ENCODE measurements at places on chromosomes 7 and 10. TPM values are rescaled to one million over a fixed set of nuclear protein-coding genes. Genes with fewer than 3 reads are reported as not detected.

DNA sequence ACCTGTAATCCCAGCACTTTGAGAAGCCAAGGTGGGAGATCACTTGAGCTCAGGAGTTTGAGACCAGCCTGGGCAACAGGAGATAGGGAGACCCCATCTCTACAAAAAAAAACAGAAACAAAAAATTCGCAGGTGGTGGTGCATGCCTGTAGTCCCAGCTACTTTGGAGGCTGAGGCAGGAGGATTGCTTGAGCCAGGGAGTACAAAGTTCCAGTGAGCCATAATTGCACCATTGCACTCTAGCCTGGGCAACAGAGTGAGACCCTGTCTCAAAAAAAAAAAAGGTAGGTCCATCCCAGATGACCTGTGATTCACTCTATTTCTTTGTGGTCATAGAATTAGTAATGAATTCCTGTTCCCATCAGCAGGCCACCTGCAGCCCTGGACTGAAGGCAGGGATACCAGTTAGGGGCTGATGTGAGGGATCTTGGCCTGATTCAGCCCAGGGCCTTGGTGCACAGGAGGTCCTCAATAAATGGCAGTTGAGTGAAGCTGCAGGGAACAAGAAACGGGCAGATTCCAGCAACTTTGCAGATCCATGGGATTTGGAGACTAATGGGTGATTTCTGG is at the start of gene MYH16:
MYH16 (plus strand) TSS at position 364 of the 570 bp plus-strand sequence.
- no peak for DNase-seq

DNA sequence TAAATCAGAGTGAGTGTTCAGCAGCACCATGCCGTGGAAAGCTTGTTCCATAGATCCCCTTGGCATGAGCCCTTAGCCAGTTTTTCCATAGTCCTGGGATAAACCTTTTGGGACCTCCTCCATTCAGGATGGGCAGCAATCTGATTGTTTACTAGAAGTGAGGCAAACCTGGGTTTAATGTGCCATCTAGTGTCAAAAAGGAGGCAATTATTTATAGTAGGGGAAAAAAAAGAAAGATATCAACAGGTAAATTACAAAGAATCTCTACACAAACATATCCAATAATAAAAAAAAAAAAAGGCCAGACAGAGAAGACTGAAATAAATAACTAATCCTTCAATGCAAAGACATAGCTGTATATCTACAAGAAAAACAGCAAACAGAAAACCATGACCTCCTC is 229.0 kb upstream of the STK17A start:
- DNase-seq = no peak

Gene DEPP1
- 7.3 TPM for polyA plus RNA-seq

Gene FAM25G
- 0.43 TPM for polyA plus RNA-seq
